IMR-90 (cell line): ENCODE measurements at places on chromosomes 2 and 18.

DNA sequence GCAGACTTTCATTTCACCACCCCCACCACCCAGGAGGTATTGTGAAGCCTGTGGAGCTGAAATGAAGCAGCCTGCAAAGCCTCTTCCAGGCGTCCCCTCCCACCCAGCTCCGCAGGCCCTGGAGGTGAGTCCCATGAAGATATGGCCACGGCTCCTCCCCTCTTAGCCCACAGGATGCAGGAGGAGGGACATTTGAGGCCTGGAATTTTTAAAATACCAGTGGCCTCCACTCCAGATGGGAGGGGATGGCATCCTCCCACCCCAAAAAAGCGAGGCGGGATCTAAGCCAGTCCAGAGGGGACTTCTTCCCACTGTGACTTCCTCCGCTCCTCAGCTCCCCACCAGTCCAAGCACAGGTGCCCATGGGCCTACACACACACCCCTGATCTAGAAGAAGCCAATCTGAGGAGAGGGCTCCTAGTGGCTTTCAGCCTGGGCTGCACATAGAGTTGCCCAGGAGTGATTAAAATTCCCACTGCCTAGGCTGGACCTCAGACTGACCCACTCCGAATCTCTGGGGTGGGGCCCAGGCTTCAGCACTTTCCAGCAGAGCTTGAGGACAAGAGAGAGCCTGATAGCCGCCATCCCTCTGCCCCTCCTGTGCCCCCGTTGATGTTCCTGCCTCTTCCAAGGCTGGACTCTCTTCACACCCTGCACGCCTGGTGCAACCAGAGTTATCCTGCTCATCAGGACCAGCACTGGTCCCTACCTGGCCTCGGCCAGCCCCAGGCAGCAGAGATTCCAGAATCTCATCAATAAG, 206.9 kb downstream of the TNS1 start:
- no peak for DNase-seq

DNA sequence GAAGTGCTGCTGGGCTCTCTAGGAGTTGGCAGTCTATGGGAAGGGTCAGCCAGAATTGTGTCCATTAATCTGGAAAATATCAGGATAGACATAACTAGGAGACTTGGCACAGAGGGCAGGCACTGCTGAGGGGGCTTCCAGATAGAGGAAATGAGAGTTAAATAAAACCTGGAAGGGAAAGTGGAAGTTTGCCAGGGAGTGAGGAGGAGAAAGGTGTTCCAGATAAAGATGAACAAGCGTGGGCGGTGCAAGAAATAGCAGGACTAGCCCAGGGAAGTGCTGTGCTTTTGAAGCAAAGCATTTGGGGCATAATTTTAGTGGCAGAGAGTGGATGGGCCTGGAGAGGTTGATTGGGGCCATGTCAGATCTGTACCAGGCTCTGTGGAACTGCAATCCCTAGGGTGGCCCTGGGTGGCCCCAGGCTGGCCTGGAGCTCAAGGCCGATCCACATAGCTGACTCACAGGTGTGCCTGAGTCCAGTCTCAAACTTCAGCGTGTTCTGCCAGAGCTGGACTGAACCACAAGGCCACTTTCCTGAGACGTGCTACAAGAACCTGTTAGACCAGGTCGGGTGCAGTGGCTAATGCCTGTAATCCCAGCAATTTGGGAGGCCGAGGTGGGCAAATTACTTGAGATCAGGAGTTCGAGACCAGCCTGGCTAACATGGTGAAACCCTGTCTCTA, 26.9 kb downstream of the GALM start:
- DNase-seq, result no peak

GRCh38 chr2:43427032-43427424, 168.8 kb downstream of the THADA start:
- DNase-seq, result no peak

GRCh38 chr2:226554701-226555100, 244.9 kb downstream of the IRS1 start:
- DNase-seq, result no peak

- no peak for DNase-seq
Observed at GRCh38 chr2:169365029-169365480, 2.7 kb upstream of the LRP2 start.

DNA sequence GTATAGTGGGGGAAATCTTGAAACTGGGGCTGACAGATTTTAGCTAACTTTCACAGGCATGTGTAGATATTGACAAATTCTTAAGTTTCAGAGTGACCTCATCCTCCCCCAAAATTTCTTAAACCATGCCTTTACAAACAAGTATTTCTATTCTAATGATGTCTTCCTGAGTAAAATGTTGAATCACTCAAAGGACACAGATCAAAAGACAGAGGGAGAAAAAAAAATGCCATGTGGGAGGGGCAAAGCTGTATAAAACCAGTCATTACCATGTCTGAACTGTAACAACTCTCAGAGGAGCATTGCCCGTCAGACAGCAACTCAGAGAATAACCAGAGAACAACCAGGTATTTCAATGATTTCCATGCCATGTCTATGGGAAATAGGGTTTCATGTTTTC, at the start of gene SERPINB2:
Gene SERPINB2 (plus strand): TSS at position 282 of the 400 bp plus-strand sequence. CDS start 3,740 bp downstream, outside the sequence.
- DNase-seq, result peak; percentile 41

DNA sequence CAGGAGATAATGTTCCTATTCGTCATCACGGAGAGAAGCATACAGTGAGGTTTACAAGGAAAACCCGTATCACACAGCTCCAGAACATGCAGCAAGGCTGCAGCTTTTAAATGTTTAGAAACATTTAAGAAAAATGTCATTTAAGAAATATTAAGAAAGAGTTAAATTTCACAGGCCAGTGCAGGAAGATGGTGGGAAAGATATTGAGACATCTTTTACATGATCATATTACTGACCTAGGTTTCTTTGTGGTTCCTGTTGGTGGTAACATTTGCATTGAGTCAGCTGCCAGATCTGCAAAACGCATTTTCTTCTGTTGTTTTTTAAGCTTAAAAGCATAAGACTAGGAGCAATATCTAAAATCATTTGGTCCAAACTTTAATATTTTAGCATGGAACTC, 44.9 kb downstream of the CPO start:
- DNase-seq, result peak; percentile 79

- DNase-seq, result no peak
Observed at GRCh38 chr2:167126165-167126564, 237.9 kb downstream of the XIRP2 start.

DNA sequence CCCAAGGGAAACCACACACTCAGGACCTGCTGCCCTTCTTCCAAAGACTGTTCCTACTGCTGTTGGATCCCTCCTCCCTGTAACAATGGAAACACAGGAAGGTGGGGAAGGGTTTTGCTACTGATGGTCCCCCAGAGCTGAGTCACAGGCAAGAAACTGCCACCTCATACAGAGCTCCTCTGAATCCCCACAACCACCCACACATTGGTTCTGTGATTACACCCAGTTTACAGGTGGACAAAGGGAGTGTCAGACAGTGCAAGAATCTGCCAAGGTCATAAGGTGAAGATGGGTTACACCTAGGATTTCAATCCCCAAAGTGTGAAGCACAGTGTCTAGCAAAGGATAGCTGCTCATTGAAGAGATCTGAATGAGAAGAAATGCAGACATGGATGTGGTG, 141.7 kb upstream of the LMAN1 start:
- DNase-seq, result peak; percentile 46

- no peak for DNase-seq
Observed at GRCh38 chr2:10327896-10328669, 25.4 kb downstream of the HPCAL1 start.

DNA sequence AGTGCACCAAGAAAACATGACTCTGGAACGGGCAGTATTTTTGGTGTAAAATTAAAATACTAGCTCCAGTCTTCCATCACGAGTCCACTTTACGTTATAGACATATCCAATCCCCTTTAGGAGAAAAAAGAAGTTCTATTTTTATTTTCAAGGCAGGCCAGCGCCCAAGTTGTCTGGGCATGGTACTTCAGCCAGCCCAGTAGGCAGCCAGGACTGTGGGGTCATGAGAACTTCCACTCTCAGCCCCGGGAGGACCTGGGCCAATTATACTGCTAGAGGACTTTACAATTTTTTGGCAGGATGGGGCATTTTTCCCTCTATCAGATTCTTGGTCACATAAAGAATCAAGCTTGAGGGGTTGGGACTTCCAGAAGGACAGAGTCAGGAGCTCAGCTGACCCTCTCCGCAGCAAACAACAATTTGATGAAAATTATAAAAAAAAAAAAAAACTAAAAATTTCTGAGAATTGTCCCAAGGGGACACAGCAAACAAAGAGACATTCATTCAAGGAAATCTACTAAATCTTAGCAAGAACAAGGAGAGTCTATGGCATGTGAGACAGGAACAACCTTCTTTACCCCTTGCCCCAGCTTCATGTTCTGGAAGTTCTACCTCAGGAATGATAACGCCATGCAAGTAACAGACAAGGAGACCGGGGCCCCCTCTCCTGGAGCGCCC, 37.3 kb upstream of the B3GNT2 start:
- DNase-seq, result no peak

DNA sequence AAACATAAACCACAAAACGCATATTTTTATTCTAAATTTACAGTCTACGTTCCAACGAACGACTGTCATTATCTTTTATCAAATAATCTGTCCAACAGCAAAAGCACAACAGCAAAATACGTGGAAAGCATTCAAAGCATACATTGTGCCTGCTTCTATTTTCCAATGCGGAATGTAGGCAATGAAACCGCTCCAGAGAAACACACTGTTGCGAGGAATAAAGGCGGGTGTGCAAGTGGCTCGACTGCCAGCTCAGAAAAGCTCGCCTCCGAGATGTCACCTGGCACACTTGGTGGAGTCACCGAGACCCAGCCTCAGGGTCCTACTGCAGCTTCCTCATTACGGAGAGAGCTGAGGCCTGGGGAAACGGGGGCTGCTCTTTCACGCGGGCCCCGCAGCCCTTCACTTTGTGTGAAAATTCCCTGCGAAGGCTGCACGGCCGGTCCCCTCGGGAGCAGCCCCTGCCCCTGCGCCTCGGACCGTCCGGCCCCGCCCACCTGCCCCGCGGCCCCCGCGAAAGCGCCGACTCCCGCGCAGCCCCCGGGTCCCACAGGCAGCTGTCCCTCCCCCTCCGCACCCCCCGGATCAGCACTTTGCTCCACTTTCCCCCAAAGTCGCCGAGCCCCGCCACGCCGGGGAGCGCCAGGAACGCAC, 752 bp downstream of the MGAT4A start:
- no peak for DNase-seq

GRCh38 chr2:211730215-211730614, 808.4 kb downstream of the ERBB4 start:
- DNase-seq, result no peak

DNA sequence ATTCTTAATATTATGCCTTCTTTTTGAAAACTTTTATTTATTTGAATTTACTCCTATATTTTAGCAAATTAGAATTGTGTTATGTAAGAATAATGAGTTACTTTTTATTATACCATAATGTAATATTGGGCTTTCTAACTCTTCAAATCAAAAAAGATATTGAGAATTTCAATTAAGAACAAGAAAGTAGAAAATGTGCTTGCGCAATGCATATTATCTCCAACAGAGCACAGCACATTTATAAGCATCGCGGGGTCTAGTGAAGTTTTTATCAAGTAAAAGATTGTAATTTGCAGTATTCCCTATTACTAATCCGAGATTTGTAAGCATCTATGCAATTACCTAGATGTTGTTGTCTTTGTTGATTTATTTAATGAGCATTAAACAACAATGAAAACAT, 829.1 kb upstream of the CNTNAP5 start:
- no peak for DNase-seq

DNA sequence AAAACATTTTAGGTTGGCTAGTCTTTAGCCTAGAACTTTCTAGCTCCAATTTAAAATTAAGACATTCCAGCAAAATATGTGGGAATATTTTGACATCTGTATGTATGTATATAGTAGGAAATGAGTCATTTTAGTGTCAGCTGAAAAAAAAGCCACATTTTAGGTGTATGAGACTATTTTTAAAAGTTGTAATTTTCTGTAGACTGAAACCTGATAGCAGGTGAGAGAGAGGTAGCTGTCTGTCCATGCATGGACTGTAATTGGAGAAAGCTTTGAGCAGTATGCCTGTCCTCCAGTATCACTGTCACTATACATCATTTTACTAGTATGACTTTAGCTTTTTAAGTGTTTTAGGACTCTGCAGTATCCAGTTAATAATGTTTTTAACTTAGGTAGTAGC, 26.1 kb upstream of the PPP1R1C start:
- DNase-seq, result peak; percentile 55
